H1 (cell line): ENCODE measurements at places on chromosomes 7 and 10. TPM values are rescaled to one million over a fixed set of nuclear protein-coding genes. Genes with fewer than 3 reads are reported as not detected.

The SFRP5 gene
- polyA plus RNA-seq: 5.9 and 8.6 TPM in 2 replicates

The CDCA7L gene
- polyA plus RNA-seq: 78.6 and 93.8 TPM in 2 replicates

The CADPS2 gene
- polyA plus RNA-seq: 4.4 and 8.9 TPM in 2 replicates

DNA sequence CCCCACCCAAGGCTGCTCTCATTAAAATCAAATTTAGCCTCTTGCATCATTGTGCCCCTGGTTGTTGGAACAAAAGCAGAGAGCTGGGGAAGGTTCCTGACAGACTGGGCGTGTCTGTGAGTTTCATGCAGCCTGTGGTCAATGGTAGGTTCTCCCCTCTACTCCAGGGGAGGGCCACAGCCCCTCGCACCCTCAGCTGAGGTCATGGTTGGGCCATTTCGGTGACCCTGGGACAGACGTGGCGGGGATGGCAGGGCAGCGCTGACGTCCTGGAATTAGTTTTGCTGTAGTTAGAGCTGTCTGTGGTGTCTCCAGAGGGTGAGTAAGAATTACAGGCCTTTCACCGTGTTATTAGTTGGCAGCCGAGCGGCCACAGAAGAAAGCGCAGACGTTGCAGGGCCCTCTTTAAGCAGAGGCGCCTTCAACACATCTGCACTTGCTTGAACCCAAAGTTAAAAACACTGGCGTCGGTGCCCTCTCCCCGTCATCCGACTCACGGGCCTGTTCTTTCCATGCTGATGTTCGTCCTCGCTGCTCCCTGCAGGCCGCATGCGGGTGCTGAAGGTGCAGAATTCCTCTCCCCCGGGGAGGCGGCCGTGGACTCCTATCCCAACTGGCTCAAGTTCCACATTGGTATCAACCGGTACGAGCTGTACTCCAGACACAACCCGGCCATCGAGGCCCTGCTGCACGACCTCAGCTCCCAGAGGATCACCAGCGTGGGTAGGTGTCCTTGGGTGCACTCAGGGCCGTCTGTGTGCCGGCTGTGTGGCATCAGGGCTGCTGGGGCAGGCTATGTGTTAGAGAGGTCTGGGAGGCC is 2.8 kb downstream of the FAM20C start:
- H3K4me1 ChIP-seq: no peaks in the 10 kb centered on the region
- peaks cover 23% of the 10 kb centered on the region for H3K36me3 ChIP-seq
- H3K27me3 ChIP-seq: peaks cover 3% of the 10 kb centered on the region; the same call in 1 of the 2 replicates
- H3K4me3 ChIP-seq: peak overlapping the region; percentile 60; the same call in 1 of the 2 replicates
- DNase-seq: no peak
